ENCODE measurements at places on chromosomes 7 and 10. TPM values are rescaled to one million over a fixed set of nuclear protein-coding genes. Genes with fewer than 3 reads are reported as not detected.

MYL7 gene
- total RNA-seq, result 0.25 TPM

POLR2J2 gene
- total RNA-seq, result 3.2 TPM

CTAGE4 gene
- total RNA-seq, result 0.25 TPM

CCL24 gene
- total RNA-seq, result not detected

AS3MT gene
- total RNA-seq, result 9.1 TPM

TFEC gene
- total RNA-seq, result 0.49 TPM

LIPJ gene
- total RNA-seq, result 0.74 TPM

SCIN gene
- total RNA-seq, result 0.98 TPM

NKX2-3 gene
- under 0.01 TPM for total RNA-seq

TMEM26 gene
- 0.25 TPM for total RNA-seq

HK1 gene
- total RNA-seq, result 86.8 TPM

GIMAP8 gene
- total RNA-seq, result 0.74 TPM

GNG11 gene
- 5.4 TPM for total RNA-seq

CYP2W1 gene
- total RNA-seq, result not detected

SLC26A4 gene
- total RNA-seq, result 3.4 TPM

WDR91 gene
- total RNA-seq, result 9.1 TPM

LIPF gene
- 3.4 TPM for total RNA-seq

NME8 gene
- total RNA-seq, result not detected

GPR15LG gene
- total RNA-seq, result not detected

PTPRN2 gene
- total RNA-seq, result 47.7 TPM

PDK4 gene
- total RNA-seq, result 6.4 TPM

CALML5 gene
- total RNA-seq, result not detected

ASZ1 gene
- not detected for total RNA-seq

GRID2IP gene
- 0.74 TPM for total RNA-seq

ANKRD30A gene
- not detected for total RNA-seq

KCP gene
- 0.25 TPM for total RNA-seq

SPDYE1 gene
- not detected for total RNA-seq

RNF32 gene
- total RNA-seq, result 0.98 TPM

CFAP69 gene
- 6.9 TPM for total RNA-seq

TFR2 gene
- total RNA-seq, result 3.9 TPM

AKR1C8 gene
- not detected for total RNA-seq

PRF1 gene
- total RNA-seq, result 0.25 TPM

CYP2C19 gene
- 0.25 TPM for total RNA-seq

SPDYE16 gene
- total RNA-seq, result 0.25 TPM

HYAL4 gene
- not detected for total RNA-seq

TEX36 gene
- not detected for total RNA-seq

GPRIN2 gene
- total RNA-seq, result 18.2 TPM

FRAT1 gene
- total RNA-seq, result 4.2 TPM

BHLHA15 gene
- 10.6 TPM for total RNA-seq

CPA2 gene
- not detected for total RNA-seq

AKR1B15 gene
- not detected for total RNA-seq

TMEM270 gene
- not detected for total RNA-seq

ASIC3 gene
- 1.2 TPM for total RNA-seq

UPK3B gene
- total RNA-seq, result 0.98 TPM

ZSWIM8 gene
- 24.8 TPM for total RNA-seq

UCMA gene
- total RNA-seq, result not detected

All from temporal lobe (tissue), 4 donors.